Hematopoietic multipotent progenitor cell (in vitro differentiated cells): ENCODE measurements at places on chromosomes 7 and 10.

DNA sequence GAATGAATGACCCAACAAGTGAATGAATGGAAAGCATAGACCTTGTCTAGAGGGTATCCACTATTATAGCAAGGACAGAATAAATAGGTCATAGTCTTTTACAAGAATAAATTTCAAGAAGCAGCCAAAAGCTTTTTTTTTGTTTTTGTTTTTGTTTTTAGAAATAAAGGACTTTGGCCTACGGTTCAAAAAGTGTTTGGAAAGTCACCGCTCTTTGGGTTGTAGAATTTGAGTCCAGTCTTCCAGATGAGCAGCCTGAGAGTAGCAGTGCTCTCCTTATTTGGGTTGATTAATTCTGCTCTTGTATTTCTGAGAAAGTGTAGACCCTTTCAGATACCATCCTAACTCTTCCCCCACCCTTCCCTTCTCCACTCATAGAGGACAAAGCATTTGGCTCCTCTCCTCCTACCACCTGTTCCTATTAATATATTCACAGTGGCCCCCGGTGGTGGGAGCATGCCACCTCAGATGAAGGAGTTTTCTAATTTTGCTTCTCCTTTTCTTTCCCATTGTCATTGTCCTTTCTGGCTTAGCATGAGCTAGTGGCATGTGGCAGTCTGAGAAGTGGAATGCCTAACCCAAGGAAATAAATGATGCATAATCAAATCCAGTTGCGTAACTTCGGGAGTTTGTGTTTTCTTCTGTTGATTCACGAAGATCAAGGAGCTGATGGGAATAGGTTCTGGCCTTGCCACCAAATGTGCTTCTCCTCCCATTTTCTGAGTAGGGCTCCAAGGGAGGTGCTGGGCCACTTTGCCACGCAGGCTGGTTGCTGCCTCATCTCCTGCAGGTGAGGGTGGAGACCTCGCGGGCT is 114.7 kb downstream of the CHN2 start:
- peak; percentile 33 for DNase-seq

DNA sequence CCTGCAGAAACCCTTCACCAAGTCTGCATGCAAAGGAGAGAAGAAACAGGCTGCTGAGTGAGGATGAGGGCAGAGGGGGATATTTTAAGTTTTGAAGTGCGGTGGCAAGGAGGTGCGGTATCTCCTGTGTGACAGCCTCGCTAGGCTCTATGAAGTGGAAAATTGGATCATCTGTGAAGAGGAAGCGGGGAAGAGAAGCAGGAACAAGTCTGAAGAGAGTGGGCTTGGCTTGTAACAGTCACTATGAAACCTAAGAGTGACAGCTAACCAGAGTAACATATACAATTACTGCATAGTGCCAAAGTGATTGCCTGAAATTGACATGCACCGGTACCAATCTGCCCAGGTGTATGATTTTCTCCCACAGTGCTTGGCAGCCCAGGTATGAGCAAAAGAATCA is 287.5 kb upstream of the KLF14 start:
- no peak for DNase-seq

GRCh38 chr7:151721694-151722093 is 155.2 kb downstream of the PRKAG2 start:
- no peak for DNase-seq

DNA sequence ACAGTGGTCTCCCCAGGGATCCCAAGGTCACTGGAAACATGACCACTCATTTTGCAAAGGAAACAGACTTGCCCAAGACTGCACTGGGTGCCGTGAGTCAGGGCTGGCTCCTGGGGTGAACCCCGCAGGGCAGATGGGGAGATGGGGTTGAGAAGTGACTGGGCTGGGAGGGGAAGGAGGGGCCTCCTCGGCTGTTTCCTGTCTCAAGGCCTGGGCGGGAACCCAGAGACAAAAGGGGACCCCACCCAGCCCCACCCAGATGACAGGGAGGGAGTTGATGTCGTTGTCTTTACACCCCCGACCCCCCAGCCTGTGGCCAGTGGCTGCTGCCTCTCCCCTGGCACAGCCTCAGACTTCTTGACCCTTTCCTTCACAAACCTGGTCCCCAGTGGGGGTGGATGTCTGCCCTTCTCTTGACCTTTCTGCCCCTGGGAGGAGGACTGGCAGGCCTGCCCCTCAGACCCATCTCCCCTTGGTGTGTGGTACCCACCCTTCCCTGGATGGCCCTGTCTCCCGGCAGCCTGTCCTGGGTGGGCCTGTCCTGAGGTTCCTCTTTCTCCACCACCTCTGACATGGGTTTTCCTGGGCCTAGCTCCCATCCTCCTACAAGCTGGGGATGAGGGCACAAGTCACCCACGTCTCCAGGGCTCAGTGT is 1.4 kb downstream of the MYO1G start:
- no peak for DNase-seq

- no peak for DNase-seq
Measured at GRCh38 chr7:155593461-155594162, 47.3 kb upstream of the CNPY1 start.

DNA sequence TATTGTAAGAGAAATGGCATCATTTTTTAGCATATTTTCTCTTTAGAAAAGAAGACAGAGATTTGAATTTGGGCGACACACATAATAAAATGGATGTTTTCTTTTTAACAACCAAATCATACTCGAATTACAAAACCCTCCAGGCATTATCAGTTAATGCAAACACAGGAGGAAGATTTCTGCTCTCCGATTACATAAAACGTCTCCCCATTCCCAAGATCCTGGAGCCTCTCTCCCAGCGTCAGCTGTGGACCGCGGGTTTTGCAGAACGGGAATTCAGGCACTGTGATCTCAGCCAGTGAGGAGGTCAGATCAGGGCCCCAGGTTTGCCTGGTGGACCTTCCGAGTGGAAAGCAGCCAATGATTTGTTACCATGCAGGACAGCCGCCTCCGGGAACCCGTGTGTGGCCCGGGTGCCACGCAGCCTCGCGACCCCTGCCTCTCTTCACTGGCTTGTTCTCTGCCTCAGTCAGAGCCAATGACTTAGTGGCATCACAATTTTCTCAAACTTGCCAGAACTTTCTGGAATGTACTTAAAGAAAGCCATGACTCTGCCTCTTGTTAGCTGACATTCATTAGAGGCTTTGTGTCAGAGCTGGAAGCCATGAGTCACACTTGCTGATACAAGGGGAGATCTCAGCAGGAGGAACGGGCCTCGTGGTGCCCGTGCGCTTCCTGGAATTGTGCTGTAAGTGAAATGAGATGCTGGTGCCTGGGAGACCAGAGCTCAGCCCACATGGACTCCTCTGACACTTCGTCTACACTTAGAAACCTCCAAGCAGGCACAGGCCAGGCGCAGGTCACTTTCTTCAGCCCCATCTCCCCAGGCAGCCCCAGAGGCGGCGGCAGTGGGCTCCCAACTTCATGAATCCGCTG is 246.1 kb downstream of the KLF6 start:
- no peak for DNase-seq

DNA sequence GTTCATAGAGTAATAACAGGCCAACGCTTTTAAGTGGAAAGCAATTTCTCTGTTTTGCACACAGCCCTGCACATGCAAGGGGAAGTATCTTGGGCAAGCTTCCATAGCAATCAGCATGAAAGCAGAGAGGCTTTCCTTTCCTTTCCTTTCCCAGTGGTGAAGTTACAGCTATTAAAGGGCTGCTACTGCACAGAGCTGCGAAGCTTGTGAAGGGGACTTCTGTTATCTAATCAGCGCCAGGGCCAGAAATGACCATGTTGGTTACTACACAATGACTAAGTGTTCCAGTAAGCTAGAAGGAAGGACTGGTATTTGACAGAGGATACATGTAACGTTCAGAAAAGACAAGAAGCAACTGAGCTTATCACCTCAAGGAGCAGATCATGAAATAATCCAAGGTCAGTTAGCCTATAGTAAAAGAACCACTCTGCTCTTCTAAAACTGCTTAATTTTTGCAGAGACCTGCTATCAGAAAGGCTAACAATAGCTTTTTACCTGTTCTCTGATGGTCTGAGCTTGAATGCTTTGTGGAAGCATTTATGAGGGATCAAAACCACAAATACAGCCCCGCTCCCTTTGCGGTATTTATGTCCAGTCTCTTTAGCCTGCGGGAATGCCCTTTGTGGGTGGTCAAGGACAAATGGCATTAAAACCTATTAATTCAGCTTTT is 45.9 kb downstream of the SGMS1 start:
- peak; percentile 40 for DNase-seq

DNA sequence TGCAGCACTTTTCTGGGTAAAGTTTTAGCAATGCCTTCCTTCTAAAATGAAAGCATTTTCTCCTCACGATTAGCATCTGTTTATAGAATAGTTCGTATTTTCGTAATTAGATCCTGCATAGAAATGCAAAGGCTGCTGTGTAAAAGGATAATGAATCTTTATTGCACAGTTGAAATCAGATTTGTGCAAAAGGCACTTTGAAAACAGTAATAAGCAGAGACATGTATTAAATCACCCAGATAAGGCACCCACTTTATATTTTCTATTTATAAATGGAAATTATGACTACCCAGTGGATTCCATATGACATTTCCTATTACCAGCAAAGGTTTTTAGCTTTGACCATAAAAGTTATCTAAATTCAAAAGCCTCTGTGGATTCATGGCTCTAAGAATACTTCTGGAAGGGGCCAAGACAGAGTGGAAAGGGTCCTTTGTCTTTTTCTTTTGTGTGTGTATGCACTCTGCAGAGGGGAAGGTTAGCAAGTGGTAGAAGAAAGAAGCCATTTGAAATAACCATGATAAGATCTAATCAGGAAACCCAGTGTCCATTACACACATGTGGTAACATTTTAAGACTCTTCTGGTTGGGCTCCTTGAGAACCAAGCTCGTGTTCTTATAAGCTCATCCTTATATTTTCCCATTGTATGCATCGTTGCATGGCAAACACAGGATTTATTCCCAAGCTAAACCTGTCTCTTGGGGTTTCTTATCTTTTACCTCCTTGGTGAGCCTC is 612.1 kb downstream of the AUTS2 start:
- no peak for DNase-seq

GRCh38 chr7:93030605-93031225 is 87.1 kb downstream of the SAMD9 start:
- DNase-seq: no peak

DNA sequence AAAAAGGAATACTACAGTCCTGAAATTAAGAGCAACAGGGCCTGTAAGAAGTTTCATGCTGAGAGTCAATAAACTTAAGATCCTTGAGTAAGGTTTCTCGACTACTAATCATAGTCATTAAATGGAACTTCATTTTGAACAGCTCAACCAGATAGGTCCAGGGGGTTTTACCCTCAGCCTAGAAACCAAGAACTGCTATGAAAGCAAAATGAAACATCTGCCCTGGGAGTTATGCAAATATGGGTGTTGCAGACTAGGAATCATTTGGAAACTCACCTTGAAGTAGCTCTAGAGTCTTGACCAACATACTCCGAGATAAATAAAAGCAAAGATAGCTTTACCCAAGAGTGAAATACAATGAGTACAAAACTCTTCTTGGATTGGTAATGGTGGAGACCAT is 128.0 kb downstream of the HGF start:
- no peak for DNase-seq

DNA sequence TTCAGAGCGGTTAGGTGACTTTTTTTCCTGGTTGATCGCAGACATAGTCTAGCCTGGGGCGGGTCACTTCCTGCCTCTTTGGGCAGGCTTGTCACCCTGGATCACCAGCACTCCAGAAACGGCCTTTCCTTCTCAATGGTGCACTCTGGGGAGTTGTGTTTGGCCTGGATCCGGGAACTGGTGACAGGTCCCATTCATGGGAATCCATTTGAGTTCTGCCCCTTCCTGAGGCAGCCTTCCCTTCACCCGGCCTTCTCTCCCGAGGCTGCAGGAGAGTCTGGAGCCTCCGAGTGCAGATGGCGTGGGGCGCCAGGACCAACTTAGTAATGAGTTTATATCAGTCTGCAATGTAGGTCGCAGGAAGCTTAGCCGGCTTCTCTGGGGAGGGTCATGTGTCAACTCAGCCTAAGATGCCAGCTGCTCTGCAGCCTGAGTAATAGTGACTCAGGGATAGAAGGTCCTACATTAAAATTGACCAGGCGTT is 54.2 kb downstream of the TACR2 start:
- DNase-seq: no peak

DNA sequence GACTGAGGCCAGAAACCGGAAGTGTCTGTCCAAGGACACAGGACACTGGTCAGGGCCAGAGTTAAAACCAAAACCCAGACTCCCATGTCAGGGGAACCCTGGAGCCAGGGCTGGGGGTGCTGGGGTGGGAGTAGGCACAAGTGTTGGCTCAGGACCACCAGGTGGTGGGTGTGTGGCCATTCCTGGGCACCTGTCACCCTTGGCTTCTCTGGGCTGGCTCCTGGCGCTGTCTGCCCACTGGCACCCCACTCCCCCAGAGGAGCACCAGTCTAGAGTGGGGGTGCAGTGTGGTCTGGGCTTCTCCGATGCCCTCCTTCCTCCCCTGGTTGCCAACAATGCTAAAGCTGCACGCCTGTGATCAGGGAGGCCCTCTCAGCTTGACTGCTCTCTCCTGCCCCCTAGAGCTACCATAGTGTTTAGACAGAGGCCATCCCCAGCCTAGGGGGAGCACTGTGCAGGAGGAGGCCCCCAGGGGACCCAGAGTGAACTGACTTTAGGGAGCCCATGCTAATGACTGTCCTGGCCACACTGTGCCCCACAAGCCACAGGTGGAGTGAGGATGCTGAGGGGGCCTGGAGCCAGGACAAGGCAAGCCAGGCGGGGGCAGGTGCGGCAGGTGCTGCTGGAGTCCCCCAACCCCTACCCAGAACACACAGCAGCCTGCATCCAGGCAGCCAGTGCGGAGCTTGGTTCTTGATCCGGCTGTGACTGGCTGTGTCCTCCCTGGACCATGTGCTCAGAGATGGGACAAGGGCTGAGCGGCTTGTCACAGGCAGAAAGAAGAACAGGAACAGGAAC is 11.0 kb downstream of the RASGEF1A start:
- DNase-seq: no peak

DNA sequence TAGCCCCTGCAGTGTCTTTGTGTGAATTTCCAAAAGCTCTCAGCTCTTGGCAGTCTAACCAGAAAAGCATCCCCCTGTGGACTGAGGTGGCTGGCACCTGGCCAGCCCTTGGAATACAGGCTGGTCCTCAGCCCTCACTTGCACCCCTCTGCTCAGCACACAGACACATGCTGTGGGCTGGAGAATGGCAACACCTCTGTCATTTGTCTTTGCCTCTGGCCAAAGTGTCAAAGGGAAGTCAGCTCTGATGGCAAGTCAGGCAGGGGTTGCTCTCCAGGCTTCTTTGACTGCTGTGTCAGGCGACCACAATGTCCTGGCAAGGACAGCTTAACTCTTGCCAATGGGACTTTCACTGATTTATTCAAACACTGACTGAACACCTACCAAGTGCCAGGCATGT is 724.8 kb downstream of the INHBA start:
- DNase-seq: no peak

DNA sequence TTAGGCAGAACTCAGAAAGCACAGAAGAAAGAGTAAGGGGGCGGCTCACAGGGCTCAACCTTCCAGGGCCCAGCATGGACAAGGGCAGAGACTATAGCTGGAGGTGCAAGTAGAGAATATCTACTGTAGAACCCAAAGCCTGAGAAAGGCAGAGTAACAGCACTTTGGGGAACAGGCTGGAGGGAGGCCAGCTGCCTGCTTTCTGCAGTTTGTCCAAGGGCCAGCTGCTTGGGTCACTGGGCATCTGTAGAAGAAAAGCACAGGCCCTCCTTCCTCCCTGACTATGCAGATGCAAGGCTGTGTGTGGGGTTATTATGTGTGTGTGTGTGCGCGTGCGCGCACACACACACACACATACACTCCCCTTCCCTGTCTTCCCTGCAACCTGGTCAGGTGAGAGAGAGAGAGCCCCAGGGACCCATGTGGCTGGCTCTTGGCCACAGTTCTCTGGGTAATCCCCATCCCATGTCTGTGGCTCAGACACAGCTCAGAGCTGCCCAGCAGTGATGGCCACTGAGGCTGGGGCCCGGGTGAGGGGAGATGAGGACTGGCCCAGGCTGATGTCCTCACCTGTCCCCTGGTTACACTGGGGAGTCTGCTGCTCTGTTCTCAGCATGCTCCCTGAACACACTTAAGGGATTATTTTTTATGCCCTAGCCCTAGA is 9.0 kb downstream of the ADRA2A start:
- DNase-seq: no peak
